ENCODE measurements at places on chromosomes 4 and X.
A peak's percentile ranks its signal among the peaks of the same experiment; 100 is the strongest.

- DNase-seq: peak; percentile 58
These were observed 40.0 kb upstream of the PDGFRA start for GRCh38 chr4:54189140-54189539.

GRCh38 chr4:121421594-121421993 is 40.8 kb upstream of the QRFPR start:
- DNase-seq: peak; percentile 8

DNA sequence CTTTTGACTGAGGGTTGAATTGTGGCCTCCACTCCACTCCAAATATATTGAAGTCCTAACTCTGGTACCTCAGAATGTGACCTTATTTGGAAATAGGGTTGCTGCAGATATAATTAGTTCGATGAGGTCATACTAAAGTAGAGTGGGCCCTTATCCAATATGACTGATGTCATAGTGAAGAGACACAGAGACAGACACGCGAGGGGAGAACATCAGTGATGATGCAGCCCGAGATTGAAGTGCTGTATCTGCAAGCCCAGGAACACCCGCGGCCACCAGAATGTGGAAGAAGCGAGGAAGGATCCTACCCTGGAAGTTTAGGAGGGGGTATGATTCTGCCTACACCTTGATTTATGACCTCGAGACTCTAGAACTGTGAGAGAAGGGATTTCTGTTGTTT is 279.0 kb downstream of the ANKRD50 start:
- no peak for DNase-seq

DNA sequence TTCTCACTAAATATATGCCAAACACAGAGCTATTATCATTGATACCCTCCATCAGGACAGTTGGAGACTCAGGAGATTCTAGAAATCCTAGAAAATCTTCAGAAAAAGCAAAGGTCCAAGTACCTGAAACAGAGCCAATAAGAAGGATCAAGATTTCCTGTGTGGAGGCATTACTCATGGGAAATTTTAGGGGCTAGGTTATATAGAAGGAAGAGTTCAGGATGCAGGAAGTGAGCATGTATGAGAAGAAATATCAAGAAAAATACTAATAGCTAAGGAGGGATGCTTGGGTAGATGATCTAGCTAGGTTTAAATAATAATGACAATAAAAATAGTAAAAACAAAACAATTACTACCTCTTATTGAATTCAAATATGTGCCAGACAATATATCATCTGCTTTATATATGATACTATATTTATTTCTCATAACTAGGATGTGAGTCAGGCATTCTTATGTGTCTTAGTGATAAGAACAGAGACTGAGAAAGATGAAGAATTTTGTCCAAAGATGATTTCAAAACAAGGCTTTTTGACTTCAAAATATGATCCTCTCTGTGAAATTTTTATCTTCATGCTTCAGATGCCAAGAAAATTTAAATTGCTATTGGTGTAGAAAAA is 66.4 kb upstream of the HHIP start:
- DNase-seq: peak; percentile 75

GRCh38 chr4:8607603-8608481 is 15.3 kb downstream of the CPZ start:
- no peak for DNase-seq

GRCh38 chr4:185761352-185762235 is 50.4 kb downstream of the SORBS2 start:
- DNase-seq: peak; percentile 53

DNA sequence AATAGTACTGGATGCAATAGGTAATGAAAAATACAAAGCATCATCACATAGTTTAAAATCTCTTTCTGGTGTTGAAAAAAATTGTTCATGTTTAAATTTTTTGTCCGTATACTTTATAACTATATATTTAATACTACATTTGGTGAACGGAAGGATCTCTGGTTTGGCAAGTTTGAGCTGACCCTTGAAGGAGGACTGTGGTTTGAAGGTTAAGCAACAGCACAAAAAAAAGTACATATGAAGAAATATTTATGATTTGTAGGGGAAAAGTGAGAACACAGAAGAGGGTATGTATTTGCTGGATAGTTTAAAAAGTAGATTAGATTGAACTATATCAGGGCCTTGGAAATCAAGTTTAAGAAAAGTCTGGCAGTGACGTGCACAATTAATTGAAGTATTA is 13.3 kb downstream of the SRP72 start:
- no peak for DNase-seq

DNA sequence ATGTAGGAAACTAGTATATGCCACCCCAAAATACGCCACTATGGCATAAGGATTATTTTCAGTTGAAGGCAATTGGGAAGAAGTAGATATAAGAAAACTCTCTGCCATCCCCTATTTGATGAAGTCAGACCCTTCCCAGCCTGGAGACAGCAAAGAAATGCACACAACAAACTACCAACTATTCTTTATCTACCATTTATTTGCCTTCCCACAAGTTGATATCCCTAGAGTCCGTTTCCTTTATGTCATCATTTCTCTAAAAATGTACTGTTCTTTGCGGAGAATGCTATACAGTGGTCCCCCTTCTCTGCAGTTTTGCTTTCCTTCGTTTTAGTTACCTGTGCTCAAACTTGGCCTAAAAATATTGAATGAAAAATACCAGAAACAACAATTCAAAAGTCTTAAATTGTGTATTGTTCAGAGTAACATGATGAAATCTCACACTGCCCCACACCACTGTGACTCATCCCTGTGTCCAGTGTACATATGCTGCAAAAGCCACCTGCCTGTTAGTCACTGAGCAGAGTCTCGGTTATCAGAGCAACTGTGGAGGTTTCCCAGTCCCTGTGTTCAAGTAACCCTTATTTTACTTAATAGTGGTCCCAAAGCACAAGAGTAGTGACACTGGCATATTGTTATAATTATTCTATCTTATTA is 152.3 kb downstream of the WDFY3 start:
- peak; percentile 86 for DNase-seq

Measured in fibroblast of the aortic adventitia (primary cell).